Effector memory CD4-positive, alpha-beta T cell (primary cell): ENCODE measurements at places on chromosomes 1 and 21.
A peak's percentile ranks its signal among the peaks of the same experiment; 100 is the strongest.

DNA sequence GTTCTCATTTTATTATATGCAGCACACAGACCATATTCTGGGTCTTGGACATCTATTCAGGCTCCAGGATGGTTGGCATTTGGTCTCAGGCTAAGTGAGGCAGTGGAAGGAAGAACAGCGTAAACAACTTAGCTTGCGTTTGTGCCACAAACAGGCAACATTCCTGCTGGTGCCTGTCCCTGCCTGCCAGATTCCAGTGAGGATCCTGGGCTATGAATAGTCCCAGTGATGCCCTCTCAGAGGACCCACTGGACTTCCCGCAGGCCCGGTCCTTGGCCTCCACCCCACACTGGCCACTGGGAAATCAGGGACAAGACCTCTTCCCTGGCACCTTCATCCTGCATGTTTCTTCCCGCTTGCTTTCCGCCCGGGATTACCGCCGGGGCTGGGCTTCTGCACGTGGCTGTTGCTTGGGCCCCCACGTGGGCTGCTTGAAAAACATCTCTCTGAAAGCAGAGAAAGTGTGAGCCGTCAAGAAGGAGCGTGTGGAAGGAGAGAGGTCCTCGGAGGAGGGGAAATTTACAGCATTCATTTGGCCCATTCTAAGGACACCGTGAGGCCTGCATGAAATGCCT is 145.1 kb upstream of the WNT4 start:
- DNase-seq = no peak

- DNase-seq = no peak
Observed at GRCh38 chr1:205313563-205314308, 7.8 kb downstream of the NUAK2 start.

DNA sequence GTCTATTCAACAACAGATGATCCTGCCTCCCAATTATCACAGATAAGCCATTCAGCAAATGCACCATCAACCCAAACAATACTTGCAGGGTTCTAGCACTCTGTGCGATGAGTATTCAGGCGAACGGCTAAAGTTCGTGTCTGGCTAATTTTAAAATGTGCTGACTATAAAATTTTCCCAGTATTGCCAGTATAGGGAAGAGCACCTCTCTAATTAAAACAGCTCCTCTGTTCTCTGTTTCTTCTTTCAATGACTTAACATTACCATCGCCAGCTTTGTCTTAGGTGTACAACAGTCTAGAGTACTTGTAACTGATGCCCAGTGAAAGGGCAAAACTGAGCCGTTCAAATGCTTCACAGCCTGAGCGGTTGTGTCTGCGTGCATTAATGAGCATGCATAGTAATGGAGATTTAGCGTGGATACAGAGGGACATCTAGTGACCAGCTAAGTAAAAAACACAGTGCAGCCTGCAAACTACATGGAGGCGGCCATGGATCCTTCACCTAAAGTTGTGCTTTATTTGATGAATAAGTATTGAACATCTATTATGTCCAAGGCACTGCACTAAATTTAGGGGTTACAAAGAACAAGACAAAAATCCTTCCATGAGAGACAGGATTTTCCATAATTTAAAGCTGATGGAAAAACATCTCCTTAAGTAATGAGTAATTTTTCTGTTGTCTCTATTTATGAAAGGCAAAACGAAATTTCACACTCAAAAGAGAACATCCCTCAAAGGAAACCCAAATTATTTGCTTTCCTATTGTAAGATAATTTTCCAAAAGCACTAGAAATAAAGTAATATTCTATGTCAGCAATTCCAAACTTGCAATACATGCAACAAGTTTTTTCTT is 120.0 kb downstream of the SETD4 start:
- no peak for DNase-seq

- peak; percentile 70 for DNase-seq
Observed at GRCh38 chr1:116769561-116769977, 15.3 kb downstream of the CD2 start.

- DNase-seq = no peak
Observed at GRCh38 chr21:40667967-40668366, 179.0 kb downstream of the DSCAM start.

GRCh38 chr1:56175211-56175610 is 404.2 kb downstream of the PLPP3 start:
- DNase-seq = no peak

DNA sequence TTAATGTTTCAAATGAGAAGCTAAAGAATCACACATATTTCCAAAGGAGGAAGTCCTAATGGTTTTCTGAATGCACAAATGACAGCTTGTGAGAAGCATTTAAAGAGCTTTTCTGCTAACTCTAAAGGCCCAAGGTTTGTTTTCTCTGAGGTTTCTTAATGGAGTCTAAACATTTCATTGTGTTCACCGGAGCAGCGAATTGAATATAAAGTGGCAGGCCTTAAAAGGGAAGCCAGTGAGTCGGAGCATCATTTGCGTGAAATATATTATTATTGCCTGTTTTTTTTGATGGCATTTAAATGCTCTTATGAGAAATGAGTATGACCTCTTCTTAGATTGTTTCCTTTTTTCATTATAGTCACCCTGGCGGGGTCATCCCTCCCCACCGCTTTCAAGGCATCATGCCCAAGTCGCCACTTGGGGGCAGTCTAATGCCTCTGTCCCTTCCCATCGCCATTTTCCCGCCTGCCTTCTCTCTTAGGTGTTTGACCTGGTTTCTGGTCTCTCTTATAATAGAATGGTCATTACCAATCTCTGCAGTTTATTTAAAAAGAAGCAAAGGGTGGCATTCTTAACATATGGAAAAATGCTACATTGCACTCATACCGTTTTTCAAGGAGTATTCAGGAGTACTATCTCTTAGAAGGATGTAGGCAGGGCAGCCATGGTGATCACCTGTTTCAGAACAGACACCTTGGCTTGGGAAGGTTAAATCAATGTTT is 25.3 kb upstream of the OVAAL start:
- peak; percentile 5 for DNase-seq

GRCh38 chr1:165696625-165697100 is 1.7 kb downstream of the ALDH9A1 start:
- DNase-seq = no peak

- DNase-seq = no peak
Observed at GRCh38 chr1:157497284-157497683, 55.0 kb downstream of the FCRL5 start.

- DNase-seq = no peak
Observed at GRCh38 chr1:153515504-153516394, 20.0 kb downstream of the S100A6 start.

GRCh38 chr1:109148987-109149561 is 35.2 kb downstream of the ELAPOR1 start:
- DNase-seq = no peak

GRCh38 chr1:184324972-184325371 is 61.9 kb upstream of the C1orf21 start:
- no peak for DNase-seq

DNA sequence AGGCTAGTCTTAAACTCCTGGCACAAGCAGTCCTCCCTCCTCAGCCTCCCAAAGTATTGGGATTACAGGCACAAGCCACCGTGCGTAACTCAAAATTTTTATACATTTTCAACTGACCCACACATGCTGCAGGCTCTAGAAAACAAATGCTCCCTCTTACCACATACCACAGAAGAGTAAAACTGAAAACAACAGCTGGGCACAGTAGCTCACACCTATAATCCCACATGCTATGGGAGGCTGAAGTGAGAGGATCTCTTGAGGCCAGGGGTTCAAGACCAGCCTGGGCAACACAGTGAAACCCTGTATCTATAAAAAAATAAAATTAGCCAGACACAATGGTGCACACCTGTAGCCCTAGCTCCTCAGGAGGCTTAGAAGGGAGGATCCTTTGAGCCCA is 56.7 kb downstream of the AKT3 start:
- DNase-seq = no peak

DNA sequence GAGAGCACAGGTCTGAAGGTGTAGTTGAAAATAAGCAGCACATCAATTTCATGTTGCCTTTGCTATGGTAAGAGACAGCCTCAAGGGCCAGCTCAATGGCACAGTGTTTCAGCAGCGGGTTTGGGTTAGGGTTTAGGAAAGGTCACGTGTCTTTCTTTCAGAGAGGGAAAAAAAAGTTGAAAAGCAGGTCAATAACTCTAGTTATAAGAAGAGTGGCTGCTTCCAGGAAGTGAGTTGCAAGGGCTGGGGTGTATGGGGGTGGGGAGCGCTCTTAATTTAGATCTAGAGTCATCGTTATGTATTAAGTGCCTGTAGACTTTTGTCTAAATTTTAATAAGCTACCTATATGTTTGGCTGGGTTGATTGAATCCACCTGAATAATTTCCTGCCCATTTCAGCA is 118.5 kb upstream of the SPAG17 start:
- no peak for DNase-seq

- DNase-seq = no peak
Observed at GRCh38 chr21:41975391-41976272, 21.8 kb upstream of the C2CD2 start.

DNA sequence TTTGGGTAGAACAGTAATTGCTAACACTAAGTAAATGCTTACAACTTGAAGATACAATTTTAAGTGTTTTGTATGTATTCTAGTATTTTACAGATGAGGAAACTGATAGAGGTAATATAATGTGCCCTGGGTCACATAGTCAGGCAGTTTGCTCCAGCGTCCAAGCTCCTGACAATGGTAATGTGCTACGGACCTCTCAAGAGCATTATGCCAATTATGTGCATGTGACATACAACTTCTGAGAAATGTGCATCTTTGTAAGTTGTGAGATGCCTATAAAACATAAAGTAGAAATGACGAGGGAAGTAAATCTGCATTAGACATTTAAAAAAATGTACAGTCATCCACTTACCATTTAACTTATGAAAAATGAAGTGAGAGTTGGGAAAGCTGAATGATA is 186.8 kb downstream of the LRRC7 start:
- DNase-seq = no peak

GRCh38 chr1:195185321-195185720 is 1422.9 kb downstream of the KCNT2 start:
- DNase-seq = no peak

DNA sequence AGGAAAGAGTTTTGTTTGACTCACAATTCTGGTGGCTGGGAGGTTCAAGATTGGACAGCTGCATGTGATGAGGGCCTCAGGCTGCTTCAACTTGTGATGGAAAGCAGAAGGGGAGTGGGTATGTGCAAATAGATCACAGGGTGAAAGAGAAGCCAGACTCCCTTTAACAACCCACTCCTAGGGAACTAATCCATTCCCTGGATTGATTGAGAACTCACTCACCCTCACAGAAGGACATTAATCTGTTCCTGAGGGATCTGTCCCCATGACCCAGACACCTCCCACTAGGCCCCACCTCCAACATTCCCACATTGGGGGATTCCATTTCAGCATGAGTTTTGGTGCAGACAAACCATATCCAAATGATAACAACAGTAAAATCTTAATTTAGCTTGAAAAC is 25.6 kb downstream of the UBE2T start:
- DNase-seq = no peak

GRCh38 chr1:99599678-99600175 is 46.2 kb upstream of the PALMD start:
- no peak for DNase-seq
